Tibial nerve (tissue), 4 donors: ENCODE measurements at places on chromosomes 6 and 20. TPM values are rescaled to one million over a fixed set of nuclear protein-coding genes. Genes with fewer than 3 reads are reported as not detected.
A peak's percentile ranks its signal among the peaks of the same experiment; 100 is the strongest.

The POU5F1 gene
- 1.2 TPM for total RNA-seq

The DEF6 gene
- 21.9 TPM for total RNA-seq

GRCh38 chr20:24531631-24532419 lies 62.4 kb downstream of the SYNDIG1 start:
- no peaks in the 10 kb centered on the region for H3K27me3 ChIP-seq
- no peak overlapping the region for H3K4me3 ChIP-seq
- H3K36me3 ChIP-seq = no peaks in the 10 kb centered on the region

- H3K27me3 ChIP-seq = no peaks in the 10 kb centered on the region
- peak overlapping the region; percentile 32 for H3K27ac ChIP-seq
- H3K36me3 ChIP-seq = no peaks in the 10 kb centered on the region
- no peak for DNase-seq
- H3K4me3 ChIP-seq = no peak overlapping the region
- H3K4me1 ChIP-seq = peaks cover 39% of the 10 kb centered on the region
Measured at GRCh38 chr6:167750956-167751358, 75.8 kb upstream of the AFDN start.

DNA sequence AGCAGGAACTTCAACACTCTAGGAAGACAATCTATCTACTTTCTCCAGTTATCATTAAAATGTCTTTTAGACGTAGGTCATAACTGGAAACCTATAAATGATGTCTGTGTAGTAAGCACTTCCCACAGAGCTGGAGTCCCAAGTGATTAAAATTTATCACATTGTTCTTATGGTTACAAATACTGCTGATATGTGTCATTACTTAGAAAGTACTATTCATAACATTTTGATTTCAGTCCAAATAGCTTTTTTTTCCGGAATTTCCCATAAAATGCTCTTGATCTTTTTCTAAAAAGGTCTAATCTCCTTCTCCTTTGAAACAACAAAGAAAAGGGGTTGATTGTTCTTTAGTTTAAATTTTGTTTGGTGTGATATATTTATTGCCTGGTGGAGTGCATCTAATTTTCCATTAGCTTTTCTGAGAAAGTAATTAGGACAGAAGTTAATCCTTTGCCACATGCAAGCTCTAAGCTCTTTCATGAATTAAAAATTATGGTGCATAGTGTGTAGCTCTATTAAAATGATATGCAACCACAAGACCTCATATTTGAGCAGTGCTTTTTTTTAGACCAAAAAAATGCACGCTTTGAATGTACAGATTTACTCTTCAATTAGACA lies 132.7 kb upstream of the TCF21 start:
- H3K27ac ChIP-seq = no peak overlapping the region
- H3K36me3 ChIP-seq = no peaks in the 10 kb centered on the region
- DNase-seq = no peak

DNA sequence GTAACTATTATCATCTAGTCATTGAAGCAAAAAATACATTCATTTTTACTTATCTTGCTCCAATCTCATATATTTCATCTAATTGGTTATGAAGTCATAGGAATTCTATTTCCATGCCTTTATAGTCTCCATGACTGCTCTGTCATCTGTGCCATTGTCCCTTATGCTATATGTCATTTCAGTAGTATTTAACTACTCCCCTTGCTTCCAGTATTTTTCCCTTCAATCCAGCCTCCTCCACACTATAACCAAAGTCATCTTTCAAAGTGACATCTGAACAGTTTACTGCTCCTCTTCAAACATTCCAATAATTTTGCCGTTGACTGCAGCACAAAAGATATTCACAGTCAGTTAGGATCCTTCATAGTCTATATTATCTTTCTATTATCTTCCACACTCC lies 216.6 kb upstream of the HS3ST5 start:
- no peak overlapping the region for H3K4me3 ChIP-seq
- H3K4me1 ChIP-seq = no peaks in the 10 kb centered on the region
- H3K27ac ChIP-seq = no peak overlapping the region
- H3K36me3 ChIP-seq = no peaks in the 10 kb centered on the region
- no peaks in the 10 kb centered on the region for H3K27me3 ChIP-seq

DNA sequence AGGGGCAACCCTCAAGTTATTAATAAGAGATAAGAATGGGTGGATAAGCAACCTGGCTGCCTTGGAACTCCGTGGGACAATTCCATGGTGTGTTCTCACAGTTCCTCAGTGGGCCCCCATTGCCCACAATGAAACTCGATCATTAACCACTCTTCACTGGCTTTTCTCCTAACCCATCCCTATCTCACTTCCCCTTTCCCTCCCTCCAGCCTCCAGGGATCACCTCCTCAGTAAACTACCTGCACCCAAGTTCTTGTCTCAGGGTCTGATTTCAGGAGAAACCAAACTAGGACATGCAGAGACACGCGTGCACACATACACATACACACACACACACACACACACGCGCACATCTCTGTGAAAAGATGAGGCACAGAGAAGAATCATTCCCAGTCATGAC lies 37.7 kb upstream of the FOXP4 start:
- no peaks in the 10 kb centered on the region for H3K27me3 ChIP-seq
- H3K4me1 ChIP-seq = peaks cover 11% of the 10 kb centered on the region
- no peak overlapping the region for H3K27ac ChIP-seq
- H3K36me3 ChIP-seq = no peaks in the 10 kb centered on the region
- no peak overlapping the region for H3K4me3 ChIP-seq
